Endodermal cell (in vitro differentiated cells): ENCODE measurements at places on chromosomes 11 and 22. TPM values are rescaled to one million over a fixed set of nuclear protein-coding genes. Genes with fewer than 3 reads are reported as not detected.

DNA sequence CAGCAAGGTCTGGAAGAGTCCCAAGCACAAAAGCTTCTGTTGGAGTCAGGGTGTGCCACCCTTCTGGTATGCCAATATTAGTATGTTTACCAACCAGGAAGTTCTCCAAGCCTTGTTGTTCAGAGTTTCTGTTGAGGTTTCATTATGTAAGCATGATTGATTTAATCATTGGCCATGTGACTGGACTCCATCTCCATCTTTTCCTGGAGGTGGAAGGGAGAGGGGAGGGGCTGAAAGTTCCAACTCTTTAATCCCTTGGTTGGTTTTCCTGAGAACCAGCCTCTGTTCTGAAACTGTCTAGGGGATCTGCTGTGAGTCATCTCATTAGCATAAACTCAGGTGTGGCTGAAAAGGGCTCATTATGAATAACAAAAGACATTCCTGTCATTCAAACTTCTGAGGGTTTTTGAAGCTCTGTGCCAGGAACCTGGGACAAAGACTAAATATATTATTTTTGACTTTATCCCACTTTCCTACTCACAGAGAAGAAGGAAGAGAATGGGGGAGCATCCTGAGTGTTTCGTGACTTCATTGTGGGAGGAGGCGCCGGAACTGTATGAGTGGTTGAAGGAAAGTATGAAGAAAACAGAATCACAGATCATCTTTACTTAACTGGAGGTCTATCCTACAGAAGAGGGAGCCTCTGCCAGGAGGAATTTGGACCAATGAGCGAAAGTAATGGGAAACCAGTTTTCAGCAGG, 138.2 kb downstream of the NECTIN1 start:
- no peak overlapping the region for H3K27ac ChIP-seq
- no peaks in the 10 kb centered on the region for H3K36me3 ChIP-seq

DNA sequence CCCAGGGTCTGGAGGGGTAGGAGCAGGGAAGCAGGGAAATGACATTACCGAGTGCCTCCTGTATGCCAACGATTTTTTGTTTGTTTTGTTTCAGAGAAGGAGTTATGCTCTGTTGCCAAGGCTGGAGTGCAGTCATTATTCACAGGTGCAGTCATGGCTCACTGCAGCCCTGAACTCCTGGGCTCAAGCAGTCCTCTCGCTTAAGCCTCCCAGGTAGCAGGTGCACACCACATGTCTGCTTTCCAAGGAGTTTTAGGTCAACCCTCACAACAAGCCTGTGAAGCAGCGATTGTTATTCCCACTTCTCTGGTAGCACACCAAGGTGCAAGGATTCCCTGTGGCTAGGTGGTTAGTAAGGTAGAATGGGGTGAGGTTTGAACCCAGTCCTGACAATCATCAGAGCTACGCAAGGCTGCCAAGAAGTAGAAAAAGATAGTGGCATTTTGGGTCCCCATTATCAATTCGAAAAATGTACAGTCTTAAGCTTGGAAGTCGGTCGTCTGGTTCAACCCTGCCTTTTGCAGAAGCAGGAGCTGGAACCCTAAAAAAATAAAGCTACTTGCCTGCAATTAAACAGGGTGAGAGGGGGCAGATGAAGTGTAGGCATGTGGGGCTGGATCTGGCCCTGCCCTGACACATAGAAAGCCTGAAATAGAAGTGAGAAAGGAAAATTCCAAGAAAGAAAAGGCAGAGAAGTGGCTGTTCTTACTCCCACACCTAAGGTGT, 9.1 kb downstream of the UCP3 start:
- DNase-seq: no peak
- no peak overlapping the region for H3K27ac ChIP-seq
- no peaks in the 10 kb centered on the region for H3K4me1 ChIP-seq
- no peaks in the 10 kb centered on the region for H3K27me3 ChIP-seq
- no peak overlapping the region for H3K4me3 ChIP-seq

GRCh38 chr11:128886406-128887124, 4.6 kb upstream of the KCNJ5 start:
- no peak overlapping the region for H3K27ac ChIP-seq
- H3K36me3 ChIP-seq: no peaks in the 10 kb centered on the region
- DNase-seq: peak; percentile 68
- H3K4me1 ChIP-seq: peaks cover 13% of the 10 kb centered on the region

DNA sequence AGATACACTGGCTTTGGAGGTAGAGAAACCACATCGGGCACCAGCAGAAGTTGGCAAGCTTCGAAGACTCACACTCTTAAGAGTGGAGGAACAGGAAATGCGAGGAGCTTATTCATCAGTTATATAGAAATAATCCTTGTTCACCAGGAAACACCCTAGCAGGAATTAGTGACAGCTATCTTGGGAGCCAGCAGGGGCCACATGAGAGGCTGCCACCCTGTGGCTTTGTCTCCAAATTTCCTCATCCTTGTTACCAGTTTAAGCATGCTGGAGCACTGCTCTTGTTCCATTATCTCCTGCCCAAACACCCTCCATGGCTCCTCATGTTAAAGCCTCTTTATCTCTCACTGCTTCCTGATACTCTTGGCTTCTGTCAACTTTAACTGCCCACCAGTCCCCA, 131.0 kb downstream of the PLEKHA7 start:
- H3K4me1 ChIP-seq: peaks cover 33% of the 10 kb centered on the region
- no peak overlapping the region for H3K27ac ChIP-seq
- H3K27me3 ChIP-seq: no peaks in the 10 kb centered on the region

GLYAT gene
- total RNA-seq: not detected in 2 replicates

KCNJ4 gene
- total RNA-seq: 0.65 to 1.6 TPM (median 1.4 TPM) in 3 replicates

VPS37C gene
- total RNA-seq: 24.9 and 26.7 TPM in 2 replicates
